GM04504 (cell line): ENCODE measurements at places on chromosomes 13 and 19.

DNA sequence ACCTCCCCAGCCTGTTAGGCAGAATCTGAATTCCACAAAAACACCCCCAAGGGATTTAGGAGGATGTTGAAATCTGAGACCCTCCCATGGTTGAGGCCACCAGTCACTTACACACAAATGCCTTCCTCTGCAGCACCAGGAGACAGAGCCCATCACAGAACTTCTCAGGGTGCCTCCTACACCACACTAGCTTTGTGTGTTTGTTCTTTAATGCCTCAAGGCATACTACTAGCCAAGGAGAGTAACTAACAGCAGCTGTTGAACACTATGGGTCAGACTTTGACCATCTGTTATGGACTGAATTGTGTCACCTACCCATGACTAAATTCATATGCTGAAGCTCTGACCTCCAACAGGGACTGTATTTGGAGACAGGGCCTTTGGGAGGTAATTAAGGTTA is 9.5 kb upstream of the MED26 start:
- DNase-seq, result no peak

DNA sequence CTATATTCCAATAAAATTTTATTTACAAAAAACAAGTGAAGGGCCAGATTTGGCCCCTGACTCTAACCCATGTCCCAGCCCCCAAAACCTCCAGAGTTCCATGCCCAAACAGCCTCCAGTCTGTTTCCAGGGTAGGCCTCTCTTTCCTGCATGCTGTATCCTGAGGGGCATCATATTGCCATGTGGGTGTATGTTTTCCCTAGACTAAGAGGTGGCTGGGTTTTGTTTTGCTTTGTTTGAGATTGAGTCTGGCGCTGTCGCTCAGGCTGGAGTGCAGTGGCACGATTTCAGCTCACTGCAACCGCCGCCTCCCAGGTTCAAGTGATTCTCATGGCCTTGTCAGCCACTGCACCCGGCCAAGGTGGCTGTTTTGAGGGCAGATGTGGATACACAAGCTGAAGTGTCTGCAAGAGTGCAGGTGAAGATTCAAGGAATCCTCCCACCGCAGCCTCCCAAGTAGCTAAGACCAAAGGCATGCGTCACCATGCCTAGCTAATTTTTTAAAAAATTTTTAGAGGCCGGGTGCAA is 23.6 kb upstream of the LSM14A start:
- no peak for DNase-seq

GRCh38 chr13:90835826-90836225 is 511.7 kb upstream of the MIR17HG start:
- DNase-seq, result no peak

GRCh38 chr19:48354332-48354992 is 9.3 kb downstream of the TMEM143 start:
- no peak for DNase-seq

GRCh38 chr13:95874286-95874685 is 178.9 kb downstream of the UGGT2 start:
- no peak for DNase-seq

- no peak for DNase-seq
These were observed 47.7 kb upstream of the UQCRFS1 start for GRCh38 chr19:29260477-29261317.

DNA sequence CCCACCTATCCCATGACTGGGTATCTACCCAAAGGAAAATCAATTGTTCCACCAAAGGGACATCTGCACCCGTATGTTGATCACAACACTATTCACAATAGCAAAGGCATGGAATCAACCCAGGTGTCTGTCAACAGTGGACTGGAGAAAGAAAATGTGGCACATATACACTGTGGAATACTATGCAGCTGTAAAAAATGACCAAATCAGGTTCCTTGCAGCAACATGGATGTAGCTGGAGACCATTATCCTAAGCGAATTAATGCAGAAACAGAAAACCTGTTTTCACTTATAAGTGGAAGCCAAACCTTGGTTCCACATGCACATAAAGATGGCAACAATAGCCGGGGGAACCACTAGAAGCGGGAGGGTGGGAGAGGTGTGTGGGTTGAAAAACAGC is 228.6 kb downstream of the UQCRFS1 start:
- no peak for DNase-seq

- peak; percentile 6 for DNase-seq
These were observed 26.1 kb downstream of the ZMYM2 start for GRCh38 chr13:19984430-19985218.

- no peak for DNase-seq
These were observed 537.4 kb downstream of the SLITRK6 start for GRCh38 chr13:85261757-85262346.

- no peak for DNase-seq
These were observed 1.5 kb downstream of the N4BP2L1 start for GRCh38 chr13:32426191-32426989.

DNA sequence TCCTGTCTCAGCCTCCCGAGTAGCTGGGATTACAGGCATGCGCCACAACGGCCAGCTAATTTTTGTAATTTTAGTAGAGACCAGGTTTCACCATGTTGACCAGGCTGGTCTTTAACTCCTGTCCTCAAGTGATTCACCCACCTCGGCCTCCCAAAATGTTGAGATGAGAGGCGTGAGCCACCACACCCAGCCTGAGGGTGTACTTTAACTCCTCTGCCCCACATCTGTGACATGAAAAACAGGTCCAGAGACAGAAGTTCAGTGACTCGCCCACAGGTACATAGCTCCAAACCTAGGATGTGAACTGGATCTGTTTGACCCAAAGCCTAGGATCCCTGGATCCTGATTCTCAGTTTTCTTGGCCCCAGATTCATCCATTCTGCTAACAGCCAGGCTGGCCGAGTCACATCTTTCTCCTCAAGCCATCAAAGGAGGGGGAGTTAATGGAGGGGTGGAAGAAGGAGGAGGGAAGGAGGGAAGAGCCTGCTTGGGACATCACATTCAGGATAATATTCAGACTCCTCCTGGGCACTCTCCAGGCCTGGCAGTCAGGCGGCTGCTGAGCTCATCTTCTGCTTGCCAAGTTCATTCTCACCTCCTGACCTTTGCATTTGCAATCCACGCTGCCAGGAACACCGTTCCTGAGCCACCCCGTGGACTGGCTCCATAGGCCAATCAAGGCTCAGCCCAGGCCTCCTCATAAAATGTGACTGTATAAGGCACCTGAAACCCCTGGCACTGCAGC is 3.1 kb downstream of the SPC24 start:
- peak; percentile 74 for DNase-seq

GRCh38 chr13:114135731-114136171 is 3.3 kb upstream of the RASA3 start:
- DNase-seq, result no peak

- DNase-seq, result no peak
These were observed 232.6 kb downstream of the UQCRFS1 start for GRCh38 chr19:28980236-28980868.

DNA sequence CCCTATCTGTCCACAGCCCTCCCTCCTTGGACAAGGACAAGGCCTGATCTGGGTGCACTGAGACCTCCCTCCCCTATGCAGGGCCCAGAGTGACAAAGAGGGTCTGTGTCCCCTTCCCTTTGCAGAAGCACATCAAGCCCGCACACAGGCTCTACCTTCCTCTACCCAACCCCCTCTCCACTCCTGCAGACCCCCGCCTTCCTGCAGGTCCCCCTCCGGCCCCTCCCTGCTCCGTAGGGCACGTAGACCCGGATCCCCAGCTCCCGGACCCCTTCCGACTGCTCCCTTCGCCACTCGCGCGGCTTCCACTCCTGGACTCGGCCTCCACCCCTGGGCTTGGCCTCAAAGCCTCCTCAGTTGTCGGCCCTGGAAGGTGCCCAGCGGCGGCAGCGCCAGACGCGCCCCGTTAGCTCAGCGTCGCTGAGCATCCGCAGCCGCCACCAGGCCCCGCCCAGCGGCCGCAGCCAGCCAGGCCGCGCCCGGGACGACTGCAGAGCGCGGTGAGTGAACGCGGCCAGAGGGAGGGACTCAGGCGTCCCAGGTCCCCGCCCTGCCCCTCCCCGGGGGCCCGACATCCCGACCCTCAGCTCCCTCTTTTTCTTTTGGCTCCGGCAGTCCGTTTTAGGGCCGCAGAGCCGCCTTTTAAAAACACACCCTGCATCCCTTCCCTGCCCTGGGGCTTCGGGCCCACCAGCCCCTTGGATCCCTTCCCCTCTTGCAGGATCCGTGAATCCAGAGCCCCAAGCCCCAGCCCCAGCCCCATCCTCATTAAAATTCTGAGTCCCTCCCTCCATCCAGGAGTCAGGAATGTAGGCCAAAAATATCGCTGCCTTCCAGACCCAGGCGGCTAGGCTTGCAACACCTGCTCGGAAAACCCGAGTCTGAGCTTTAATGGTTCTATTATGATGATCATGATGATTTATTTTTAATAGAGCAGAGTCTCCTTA is 1.5 kb upstream of the MYADM start:
- no peak for DNase-seq
